ENCODE measurements at places on chromosomes 12 and 14. TPM values are rescaled to one million over a fixed set of nuclear protein-coding genes. Genes with fewer than 3 reads are reported as not detected.

DNA sequence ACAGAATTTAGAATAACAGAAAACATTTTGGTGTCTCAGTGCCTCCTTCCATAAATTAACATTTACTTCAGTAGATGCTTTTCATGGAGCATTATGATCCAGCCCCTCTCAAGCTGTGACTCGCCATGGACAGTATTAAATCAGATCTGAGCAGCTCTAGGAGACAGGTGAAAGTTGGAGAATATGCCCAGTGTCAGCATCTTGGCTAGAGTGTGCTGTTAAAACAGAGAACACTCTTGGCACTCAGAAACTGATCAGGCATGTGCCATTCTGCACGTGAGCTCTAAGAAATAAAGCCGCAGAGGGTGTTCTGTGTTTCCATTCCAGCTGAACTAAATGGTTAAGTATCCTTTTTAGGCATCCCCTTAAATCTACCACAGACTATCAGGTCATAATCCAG lies 68.0 kb downstream of the DIP2B start:
- no peak for DNase-seq

SDR9C7 gene
- total RNA-seq, result not detected

- DNase-seq, result no peak
These were observed 8.2 kb downstream of the ALDH1L2 start for GRCh38 chr12:105076098-105076497.

- no peak for DNase-seq
These were observed 20.1 kb upstream of the CERS5 start for GRCh38 chr12:50187084-50187900.

DNA sequence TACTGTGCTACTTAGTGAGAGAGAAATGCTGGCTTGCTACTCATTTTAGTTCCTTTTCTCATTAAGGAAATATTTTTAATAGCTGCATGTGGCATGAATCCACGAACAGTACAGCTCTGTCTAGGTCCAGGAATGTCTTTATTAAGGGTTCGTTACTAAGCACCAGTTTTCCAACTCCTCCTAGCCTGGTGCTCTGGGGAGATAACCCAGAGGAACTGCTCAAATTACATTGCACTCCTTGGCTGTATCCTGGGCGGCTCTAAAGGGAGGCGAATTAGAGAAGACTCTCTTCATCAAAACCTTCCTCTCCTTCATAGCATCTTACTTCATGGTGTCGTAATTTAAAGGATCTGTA lies 101.3 kb downstream of the PPM1A start:
- DNase-seq, result peak; percentile 20

P2RX2 gene
- total RNA-seq, result 1.6 TPM

ZFHX2 gene
- 26.2 TPM for total RNA-seq

DNA sequence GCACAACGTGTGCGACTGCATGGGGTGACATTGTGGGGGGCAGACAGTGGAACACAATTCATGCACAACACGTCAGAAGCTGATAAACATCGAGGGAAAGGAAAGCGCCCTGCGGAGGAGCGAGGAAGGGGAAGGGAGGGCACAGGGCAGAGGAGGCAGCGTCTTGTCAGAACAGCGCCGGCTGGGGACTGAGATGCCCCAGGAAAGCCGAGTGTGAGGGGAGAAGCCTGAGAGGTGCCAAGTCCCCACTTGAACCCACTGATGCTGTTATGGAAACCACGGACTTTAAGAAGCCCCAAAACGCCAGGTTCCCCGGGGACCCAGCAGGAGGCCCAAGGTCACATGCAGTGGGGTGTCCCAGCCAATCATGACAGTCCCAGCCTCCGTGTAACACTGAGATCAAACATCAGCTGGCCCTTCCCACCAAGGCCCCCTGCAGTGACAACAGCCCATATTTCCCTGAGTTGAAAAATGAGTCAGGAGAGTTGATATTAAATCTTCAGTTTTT lies 70.0 kb downstream of the GALNT9 start:
- DNase-seq, result no peak

DNA sequence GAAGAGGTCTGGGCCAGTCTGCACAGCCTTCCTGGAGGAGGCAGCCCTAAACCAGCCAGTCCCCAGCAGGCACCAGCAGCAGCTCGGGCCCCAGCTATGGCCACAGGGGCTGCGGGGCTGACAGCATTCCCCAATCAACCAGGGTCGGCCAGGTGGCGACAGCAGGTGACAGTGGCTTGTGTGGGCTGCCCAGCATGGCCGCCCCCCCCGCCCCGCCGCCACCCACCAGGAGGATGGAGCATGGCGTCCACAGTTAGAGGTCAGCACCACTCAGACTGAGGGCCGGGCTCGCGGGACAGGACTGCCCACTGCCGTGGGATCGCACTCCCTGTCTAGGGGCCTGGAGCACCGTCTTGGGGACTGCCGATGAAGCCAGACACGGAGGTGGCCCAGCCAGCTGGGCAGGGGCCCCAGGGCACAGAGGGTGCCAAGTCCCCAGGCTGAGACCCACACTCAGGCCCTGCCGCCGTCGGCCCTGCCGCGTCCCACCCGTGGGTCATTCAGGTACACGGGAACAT lies 15.0 kb downstream of the AKT1 start:
- DNase-seq, result no peak

- DNase-seq, result no peak
These were observed 7.2 kb downstream of the MFAP5 start for GRCh38 chr12:8655421-8655820.

Measured in WTC11 (cell line).